Right cardiac atrium (tissue), 5 donors: ENCODE measurements at places on chromosomes 16 and 17.

GRCh38 chr17:81035521-81036196 is 708 bp downstream of the BAIAP2 start:
- peak; percentile 76 for DNase-seq

DNA sequence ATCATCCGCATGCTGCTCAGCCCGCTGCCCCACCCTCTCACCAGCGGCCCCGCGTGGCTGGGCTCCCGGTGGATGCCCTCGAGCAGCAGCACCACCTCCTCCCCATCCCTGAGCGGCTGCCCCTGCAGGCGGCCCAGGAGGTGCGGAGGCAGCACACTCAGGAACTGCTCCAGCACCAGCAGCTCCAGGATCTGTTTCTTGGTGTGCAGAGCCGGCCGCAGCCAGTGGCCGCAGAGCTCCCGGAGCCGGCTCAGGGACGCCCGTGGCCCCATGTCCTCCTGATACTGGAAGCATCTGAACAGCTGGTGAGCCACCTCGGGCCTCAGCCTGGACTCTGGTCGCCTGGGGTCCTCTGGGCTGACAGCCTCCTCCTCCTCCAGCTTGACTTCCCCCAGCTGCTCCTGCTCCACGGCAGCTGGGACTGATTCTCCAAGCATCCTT is 6.6 kb downstream of the ZSCAN10 start:
- no peak for DNase-seq

GRCh38 chr17:59607061-59607460 is 12.6 kb upstream of the CLTC start:
- DNase-seq, result no peak

DNA sequence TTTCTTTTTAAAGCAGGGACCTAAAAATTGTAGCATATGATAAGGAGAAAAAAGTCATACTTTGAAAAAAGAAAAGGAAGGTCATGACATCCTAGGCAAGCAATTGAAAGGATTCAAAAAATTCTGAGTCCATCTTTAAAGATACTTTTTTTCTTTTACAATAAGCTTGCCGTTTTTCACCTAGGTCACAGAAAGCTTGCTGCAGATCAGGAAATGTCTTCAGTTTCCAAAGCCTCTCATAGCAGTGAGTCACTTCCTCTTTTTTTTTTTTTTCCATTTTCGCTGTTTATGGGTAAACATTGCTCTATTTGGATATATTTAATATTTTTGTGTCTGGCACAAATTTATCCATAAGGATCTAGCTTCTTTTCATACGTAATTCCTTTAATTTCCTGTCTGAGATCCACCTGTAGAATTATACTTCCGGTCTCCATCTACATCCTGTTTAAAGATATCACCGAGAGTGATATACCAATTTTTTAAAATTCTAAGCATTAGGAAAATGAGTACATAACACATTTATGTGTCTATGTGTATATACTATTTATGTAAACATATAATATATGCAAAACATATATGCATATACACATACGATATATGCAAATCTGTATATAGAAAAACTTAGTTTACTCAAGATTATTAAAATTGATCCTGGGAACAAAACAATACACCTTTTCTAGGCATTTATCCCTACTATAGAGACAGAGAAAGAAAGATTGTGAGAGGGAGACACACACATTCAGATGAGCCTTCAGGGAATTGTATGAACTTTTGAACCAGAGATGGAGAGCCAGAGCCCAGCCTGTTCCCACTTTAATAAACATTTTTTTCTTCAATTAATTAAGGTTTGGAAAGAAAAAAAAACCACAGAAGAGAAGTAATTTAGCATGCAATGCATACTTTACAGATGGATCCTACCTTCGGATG is 134.4 kb downstream of the SKAP1 start:
- DNase-seq, result no peak

DNA sequence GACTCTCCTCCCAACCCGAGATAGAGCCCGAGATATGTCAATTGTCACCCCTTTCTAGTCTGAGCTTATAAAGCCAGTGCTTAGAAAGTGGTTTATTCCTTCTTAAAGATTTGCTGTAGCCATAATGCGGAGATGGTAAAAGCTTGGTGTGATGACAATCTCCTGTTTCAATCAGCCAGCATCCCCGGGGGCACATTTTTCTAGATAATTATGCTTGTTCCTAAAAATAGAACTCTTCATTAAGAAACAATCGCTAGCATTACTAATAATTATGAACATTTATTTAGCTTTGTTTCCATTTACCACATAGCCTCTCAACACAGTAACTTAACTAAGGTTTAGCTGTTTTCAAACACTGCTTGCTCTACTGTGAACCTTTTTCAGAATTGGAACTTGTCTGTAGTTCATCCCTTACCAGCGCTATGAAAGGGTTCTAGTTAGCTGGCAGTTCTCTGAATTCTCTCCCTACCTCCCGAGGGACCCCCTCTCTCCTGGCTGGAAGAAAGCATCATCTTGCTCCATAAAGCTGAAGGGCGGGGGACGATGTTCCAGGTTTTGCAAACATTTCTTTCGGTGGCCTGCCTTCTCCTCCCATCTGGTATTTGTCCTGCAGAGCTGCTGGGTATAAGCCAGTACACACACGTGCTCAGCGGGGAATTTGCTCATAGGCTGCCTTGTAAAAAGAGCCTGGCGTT is 922 bp upstream of the MRPL58 start:
- DNase-seq, result peak; percentile 80

DNA sequence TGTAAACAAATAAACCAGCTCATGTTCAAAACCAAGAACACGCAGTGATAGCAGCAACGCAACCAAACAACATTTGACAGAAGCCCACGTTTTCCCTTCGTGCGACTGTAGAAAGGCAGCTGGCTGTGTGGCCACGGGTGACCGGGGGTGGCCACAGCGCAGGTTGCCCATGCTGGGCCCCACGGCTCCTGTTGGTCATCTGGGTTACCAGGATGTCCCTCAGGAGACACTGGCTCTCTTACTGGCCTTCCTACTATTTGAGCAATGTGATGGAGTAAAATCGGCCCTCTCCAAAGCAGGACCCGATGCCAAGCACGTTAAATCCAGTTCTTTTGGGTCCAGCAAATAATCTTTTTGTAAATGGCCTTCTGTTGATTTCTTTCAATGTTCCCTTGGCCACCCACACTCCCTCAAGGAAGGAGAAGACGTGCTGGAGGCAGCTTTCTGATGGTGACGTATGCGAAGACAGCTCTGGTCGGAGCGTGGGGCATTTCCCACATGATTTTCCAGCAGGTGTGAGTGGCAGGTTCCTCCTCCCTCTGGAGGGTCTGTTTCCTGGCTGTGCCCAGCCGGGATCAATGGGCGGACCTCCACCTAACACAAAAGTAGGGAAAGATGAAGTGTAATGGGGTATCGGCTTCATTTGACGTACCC is 143.1 kb upstream of the CHMP6 start:
- peak; percentile 18 for DNase-seq

DNA sequence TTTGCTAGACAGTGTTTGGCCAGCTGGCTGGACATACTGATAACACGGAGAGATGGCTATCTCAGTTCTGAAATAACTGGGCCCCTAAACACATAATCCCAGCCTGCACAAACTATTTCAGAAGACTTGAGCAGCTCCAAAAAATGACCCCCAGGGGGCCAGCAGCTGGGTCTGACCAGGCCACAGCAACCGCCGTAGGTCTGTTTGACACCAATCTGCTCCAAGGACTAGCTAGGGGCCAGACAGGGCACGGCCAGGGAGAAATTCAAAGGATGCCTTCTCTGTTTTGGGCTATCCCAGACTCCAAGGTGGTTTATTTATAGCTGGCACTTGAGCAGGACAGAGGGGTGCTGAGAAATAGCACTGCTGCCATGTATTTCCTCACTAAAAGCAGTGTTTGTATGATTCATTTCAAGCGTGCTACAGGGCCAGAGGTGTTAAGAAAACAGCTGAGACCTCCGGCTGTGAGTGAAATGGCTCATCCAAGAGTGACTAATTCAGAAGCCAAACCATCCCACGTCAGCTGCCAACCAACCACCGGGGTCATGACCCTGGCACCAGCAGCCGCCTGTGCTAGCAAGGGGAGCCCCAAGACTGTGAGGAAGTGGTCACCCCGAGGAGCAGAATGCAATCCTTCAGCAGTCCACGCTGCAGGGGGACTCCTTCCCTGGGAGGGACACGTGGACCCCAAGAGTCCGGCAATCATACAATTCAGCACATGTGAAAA is 5.7 kb downstream of the GGA2 start:
- peak; percentile 71 for DNase-seq

DNA sequence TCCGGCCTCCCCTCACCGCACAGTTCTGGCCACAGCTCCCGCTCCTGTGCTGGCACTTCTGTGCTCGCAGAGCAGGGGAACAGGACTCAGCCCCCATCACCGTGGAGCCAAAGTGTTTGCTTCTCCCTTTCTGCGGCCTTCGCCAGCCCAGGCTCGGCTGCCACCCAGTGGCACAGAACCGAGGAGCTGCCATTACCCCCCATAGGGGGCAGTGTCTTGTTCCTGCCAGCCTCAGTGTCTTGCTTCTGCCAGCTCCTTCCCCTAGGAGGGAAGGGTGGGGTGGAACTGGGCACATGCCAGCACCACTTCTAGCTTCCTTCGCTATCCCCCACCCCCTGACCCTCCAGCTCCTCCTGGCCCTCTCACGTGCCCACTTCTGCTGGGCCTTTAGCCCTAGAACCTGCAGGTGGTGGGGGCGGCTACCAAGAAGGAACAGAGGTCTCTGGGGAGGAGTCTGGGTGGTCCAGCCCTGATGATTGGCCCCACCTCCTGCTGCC is 645 bp upstream of the ELMO3 start:
- DNase-seq, result peak; percentile 77

DNA sequence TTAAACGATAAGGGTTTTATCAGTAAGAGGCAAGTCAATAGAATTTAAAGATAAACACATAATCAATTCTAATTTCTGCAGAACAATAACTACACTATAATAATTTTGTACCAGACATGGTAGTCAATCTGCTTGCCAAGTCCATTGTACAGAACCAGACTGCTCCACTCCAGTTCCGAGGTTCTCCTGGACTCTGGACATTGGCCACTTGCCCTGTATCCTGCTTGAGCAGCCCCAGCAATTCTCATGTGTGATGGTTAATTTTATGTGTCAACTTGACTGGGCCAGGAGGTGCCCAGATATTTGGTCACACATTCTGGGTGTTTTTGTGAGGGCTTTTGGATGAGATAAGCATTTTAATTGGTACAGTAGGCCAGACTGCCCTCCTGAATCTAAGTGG is 384.6 kb downstream of the SLC39A11 start:
- DNase-seq, result no peak

DNA sequence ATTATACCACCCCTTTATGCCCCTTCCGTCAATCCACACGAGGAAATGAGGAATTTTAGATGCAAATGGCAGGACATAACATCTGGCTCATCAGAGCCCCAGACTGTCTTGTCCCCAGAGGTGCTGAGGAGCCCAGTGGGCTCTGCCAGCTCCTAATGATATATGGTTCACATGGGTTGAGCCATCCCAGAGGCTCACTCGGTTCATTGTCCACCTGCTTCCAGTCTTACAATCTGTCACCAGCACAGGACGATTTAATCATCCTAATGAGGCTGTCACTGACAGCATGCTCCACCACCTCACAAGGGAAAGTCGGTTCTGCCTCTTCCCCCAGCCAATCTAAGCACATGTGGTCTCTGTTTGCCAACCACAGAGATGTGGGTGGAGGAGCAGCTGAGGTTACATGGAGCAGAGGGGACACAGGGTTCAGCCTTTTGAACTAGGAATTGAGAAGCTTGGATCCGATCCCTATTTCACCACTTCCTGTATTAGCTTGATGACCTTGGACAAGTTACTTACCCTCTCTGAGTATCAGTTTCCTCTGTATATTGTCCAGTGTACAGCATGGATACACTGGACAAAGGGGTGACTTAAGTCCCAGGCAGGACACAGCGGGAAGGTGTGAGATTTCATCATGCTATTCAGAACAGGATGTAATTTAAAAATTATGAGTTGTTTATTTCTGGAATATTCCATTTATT is 27.0 kb upstream of the DHX8 start:
- no peak for DNase-seq

- no peak for DNase-seq
Observed at GRCh38 chr17:68399638-68400403, 57.5 kb downstream of the WIPI1 start.

DNA sequence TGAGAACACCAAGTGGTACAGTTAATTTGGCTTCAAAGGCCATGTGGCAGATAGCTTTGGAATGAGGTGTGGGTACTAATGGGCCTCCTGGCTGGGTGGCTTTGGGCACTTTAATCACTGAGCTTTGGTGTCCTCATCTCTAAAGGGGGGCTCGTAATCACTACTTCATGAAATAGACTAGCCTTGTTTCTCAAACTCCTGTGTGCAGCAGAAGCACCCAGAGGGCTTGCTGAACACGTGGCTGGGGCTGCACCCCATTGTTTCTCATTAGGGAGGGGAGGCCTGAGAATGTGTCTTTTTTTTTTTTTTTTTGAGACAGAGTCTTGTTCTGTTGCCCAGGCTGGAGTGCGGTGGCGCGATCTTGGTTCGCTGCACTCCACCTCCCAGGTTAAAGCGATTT is 5.8 kb downstream of the EPN2 start:
- DNase-seq, result no peak

- no peak for DNase-seq
Observed at GRCh38 chr17:7848131-7848579, 6.7 kb upstream of the TMEM88 start.

GRCh38 chr17:64591944-64592343 is 70.2 kb downstream of the SMURF2 start:
- DNase-seq, result no peak

DNA sequence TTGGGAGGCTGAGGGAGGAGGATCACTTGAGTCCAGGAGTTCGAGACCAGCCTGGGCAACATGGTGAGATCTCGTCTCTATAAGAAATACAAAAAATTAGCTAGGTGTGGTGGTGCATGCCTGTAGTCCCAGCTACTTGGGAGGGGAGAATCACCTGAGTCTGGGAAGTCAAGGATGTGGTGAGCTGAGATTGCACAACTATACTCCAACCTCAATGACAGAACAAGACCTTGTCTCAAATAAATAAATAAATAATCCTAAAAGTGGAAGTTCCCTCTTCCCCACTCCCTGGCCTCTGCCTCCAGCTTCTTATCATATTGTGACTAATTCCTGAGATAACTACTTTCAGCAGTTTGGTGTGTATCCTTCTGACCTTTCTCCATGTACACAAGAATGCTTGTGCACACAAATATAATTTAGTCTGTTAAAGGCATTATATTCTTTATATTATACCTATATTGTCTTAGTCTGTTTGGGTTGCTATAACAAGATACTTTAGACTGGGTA is 23.5 kb upstream of the DNAJA2 start:
- no peak for DNase-seq

DNA sequence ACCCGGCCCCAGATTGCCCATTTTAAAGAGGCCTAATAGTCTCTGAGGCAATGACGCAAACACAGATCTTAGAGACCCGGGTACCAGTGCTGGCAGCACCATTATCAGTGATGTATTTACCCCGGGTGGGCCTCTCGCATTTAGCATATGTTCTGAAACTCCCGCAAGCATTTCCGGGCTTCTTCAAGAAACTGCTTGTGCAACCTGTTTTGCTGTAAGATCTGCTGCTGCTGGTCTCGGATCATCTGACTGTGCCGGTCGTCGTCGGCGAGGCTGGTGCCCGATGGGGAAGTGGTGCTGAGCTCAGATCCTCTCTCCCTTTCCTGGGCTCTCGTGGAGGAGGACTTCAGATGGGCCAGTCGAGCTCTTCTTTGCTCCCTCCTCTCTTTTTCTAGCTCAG is 12.5 kb downstream of the CEP295NL start:
- peak; percentile 82 for DNase-seq

- peak; percentile 84 for DNase-seq
Observed at GRCh38 chr16:82761236-82761635, 134.5 kb downstream of the CDH13 start.

GRCh38 chr16:22948058-22948602 is 134.2 kb downstream of the HS3ST2 start:
- peak; percentile 51 for DNase-seq
